Karpas-422 (cell line): ENCODE measurements at places on chromosomes 11 and 22. TPM values are rescaled to one million over a fixed set of nuclear protein-coding genes. Genes with fewer than 3 reads are reported as not detected.

The CFAP300 gene
- total RNA-seq = not detected in 2 replicates

The FAM227A gene
- total RNA-seq = 3.7 and 14.4 TPM in 2 replicates

The OR51I1 gene
- not detected in 2 replicates for total RNA-seq

The GALNT18 gene
- total RNA-seq = not detected in 2 replicates

The CD3G gene
- total RNA-seq = 88.1 and 158 TPM in 2 replicates

The SCGB1A1 gene
- total RNA-seq = not detected in 2 replicates

The SLC29A2 gene
- 0.15 and 0.90 TPM in 2 replicates for total RNA-seq

The GDPD4 gene
- total RNA-seq = not detected in 2 replicates

The CCDC89 gene
- 0.37 and 0.40 TPM in 2 replicates for total RNA-seq

The SMC1B gene
- total RNA-seq = not detected in 2 replicates

The LDHAL6A gene
- total RNA-seq = not detected in 2 replicates

The PAMR1 gene
- total RNA-seq = not detected in 2 replicates

The TREH gene
- total RNA-seq = not detected in 2 replicates

The TCN2 gene
- total RNA-seq = 0.18 and 0.93 TPM in 2 replicates

The KLHDC7B gene
- total RNA-seq = 4.5 and 9.8 TPM in 2 replicates

The SLC7A4 gene
- total RNA-seq = not detected in 2 replicates

The C22orf23 gene
- not detected in 2 replicates for total RNA-seq

The TTC9C gene
- total RNA-seq = 48.9 and 49.2 TPM in 2 replicates

The RFPL1 gene
- total RNA-seq = not detected in 2 replicates

The ASRGL1 gene
- total RNA-seq = not detected in 2 replicates

The ZNF408 gene
- total RNA-seq = 5.1 and 7.4 TPM in 2 replicates

The MMP1 gene
- total RNA-seq = not detected in 2 replicates

The LRRC10B gene
- total RNA-seq = 1.0 TPM in 1 of 2 replicates, not detected in the other

The GAB4 gene
- 0.11 TPM in 1 of 2 replicates, not detected in the other for total RNA-seq

The MGAT3 gene
- total RNA-seq = 34.8 and 52.7 TPM in 2 replicates

The CYB5R2 gene
- not detected in 2 replicates for total RNA-seq

The DRD4 gene
- total RNA-seq = not detected in 2 replicates

The OR52H1 gene
- total RNA-seq = 1.2 TPM in 1 of 2 replicates, not detected in the other

The FLRT1 gene
- total RNA-seq = not detected in 2 replicates

The MYO7A gene
- total RNA-seq = not detected in 2 replicates

The CSNK2A3 gene
- total RNA-seq = 0.56 and 0.69 TPM in 2 replicates
